ENCODE measurements at places on chromosomes 7 and 10. TPM values are rescaled to one million over a fixed set of nuclear protein-coding genes. Genes with fewer than 3 reads are reported as not detected.
A peak's percentile ranks its signal among the peaks of the same experiment; 100 is the strongest.

DNA sequence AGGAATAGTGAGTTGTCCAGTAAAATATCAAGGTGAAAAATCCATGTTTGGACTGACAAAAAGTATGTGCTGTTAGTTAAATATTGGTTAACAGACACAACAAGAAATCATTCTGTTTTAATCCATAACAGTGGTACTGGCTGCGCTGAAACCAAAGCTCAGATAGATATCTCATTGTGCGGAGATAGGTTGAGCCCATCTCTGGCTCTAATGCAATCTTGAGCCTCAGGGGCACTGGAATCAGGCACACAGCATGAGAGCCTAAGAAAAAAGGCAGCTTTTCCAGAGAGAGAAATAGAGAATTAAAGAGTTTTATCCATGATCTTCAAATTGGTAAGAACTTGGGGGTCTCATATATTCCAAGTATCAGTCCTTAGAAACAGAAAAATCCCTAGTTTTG is 373.7 kb downstream of the HPSE2 start:
- H3K4me1 ChIP-seq: no peaks in the 10 kb centered on the region
- no peaks in the 10 kb centered on the region for H3K36me3 ChIP-seq
- DNase-seq: no peak
- H3K27ac ChIP-seq: no peak overlapping the region
- no peak overlapping the region for H3K4me3 ChIP-seq

CCDC3 gene
- 0.08 TPM for total RNA-seq

DPYSL4 gene
- total RNA-seq: 0.16 TPM

- H3K27ac ChIP-seq: no peak overlapping the region
- no peak for DNase-seq
- no peaks in the 10 kb centered on the region for H3K36me3 ChIP-seq
Observed at GRCh38 chr7:542713-543500, 23.3 kb upstream of the PDGFA start.

ETV1 gene
- 0.28 TPM for total RNA-seq

SLC13A1 gene
- 0.10 TPM for total RNA-seq

DNA sequence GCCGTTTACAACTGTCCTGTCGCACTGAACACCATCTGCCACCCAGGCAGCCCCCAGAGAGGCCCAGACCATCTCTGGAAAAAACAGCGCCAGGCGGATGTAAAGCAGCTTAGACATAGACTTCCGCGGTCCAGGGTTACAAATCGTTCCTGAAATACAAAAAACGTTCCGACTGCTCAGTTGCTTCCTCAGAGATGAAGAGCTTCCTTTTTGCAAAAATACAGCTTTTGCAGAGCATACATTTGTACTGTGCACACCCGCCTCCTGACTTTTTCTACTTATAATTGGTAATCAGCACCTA is 11.4 kb downstream of the DAGLB start:
- H3K27ac ChIP-seq: peak overlapping the region; percentile 63
- DNase-seq: no peak
- peak overlapping the region; percentile 38 for H3K4me3 ChIP-seq
- H3K4me1 ChIP-seq: peaks cover 15% of the 10 kb centered on the region
- H3K36me3 ChIP-seq: peaks cover 2% of the 10 kb centered on the region
- no peaks in the 10 kb centered on the region for H3K27me3 ChIP-seq

DNA sequence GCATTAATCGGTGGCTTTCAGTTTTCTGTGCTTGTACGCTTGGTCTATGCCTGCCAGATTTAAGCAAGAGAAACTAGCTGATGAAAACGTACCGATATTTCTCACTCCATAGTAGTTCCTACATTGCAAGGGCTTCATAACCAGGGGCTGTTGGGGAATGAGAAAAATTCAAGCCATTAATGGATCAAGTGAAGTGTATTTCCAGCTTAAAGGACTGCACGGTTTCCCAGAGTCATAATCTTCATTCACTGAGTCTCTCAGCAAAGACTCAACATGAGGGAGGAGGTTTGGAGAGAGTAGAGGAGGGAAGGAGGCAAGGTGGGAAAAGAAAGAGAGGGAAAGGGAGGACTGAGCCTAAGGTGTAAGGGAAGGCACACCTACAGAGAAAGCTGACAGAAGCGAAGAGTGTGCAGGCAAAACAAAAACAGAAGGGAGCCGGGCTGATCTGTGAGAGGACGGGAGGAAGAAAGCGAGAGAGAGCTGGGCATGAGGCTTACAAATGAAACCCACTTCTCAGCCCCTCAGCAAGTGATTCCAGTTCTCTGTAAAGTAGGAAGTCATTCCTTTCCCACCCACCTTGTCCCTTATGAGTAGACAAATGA is 625 bp downstream of the GIMAP2 start:
- no peaks in the 10 kb centered on the region for H3K27me3 ChIP-seq
- H3K36me3 ChIP-seq: peaks cover 25% of the 10 kb centered on the region
- H3K4me3 ChIP-seq: peak overlapping the region; percentile 89
- H3K4me1 ChIP-seq: peaks cover 7% of the 10 kb centered on the region
- H3K27ac ChIP-seq: peak overlapping the region; percentile 91
- no peak for DNase-seq

CPA1 gene
- total RNA-seq: 8.0 TPM

GRCh38 chr10:84428711-84429110 is 100.3 kb downstream of the CCSER2 start:
- DNase-seq: no peak

- H3K4me3 ChIP-seq: no peak overlapping the region
- H3K4me1 ChIP-seq: peaks cover 8% of the 10 kb centered on the region
- no peak overlapping the region for H3K27ac ChIP-seq
Observed at GRCh38 chr10:110040767-110041478, 33.1 kb downstream of the ADD3 start.

GRCh38 chr10:130545122-130545521 is 408.9 kb downstream of the GLRX3 start:
- DNase-seq: no peak
- H3K4me1 ChIP-seq: no peaks in the 10 kb centered on the region
- H3K27me3 ChIP-seq: no peaks in the 10 kb centered on the region
- H3K4me3 ChIP-seq: no peak overlapping the region

AOAH gene
- total RNA-seq: 1.6 TPM

DNA sequence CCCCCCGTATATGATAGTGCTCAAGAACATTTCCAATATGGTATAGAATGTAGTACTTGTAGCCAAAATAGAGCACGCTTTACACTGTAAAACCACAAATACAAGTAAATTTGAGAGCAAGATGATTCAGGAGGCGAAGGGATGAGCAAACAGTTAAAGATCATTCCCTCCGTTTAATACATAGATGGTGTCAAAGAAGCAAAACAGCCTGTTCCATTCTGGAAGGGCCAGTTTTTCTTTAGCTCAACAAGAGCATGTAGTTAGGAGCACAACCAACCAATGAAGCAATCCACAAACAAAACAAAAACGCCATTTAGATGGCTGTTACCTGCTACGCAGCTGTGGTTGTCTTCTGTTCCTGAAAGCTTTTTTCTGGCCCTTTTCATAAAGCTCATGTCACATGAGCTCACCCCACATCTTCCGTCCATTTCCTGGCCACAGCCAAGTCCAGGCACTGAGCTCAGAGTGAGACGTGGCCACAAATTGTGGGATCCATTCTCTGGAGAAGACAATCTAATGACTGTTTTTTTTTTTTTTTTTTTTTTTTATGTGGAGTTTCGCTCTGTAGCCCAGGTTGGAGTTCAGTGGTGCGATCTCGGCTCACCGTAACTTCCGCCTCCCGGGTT is 185.6 kb downstream of the FANK1 start:
- no peak overlapping the region for H3K4me3 ChIP-seq
- no peaks in the 10 kb centered on the region for H3K36me3 ChIP-seq
- H3K27ac ChIP-seq: no peak overlapping the region
- H3K27me3 ChIP-seq: no peaks in the 10 kb centered on the region

GRCh38 chr7:90492250-90492649 is 22.8 kb downstream of the PTTG1IP2 start:
- no peaks in the 10 kb centered on the region for H3K4me1 ChIP-seq
- H3K27ac ChIP-seq: no peak overlapping the region
- no peak overlapping the region for H3K4me3 ChIP-seq
- DNase-seq: no peak
- no peaks in the 10 kb centered on the region for H3K36me3 ChIP-seq

EGFR gene
- total RNA-seq: 0.16 TPM

DNA sequence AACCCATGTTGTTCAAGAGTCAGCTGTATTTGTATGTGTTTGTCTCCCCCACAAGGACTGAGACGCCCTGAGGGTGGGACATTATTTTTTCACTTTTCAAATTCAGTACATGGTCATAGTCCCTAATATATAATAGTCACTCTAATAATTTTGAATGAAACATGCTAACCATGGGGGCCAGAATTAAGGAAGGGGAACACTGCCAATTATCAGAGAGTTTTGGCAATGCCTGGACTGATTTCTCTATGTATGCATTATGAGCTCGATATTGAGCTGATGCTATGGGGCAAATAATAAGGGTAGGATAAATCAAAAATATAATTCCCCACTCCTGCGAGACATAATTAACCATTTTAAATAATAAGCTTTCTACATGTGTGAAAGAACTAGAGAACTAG is 87.4 kb downstream of the CPED1 start:
- H3K36me3 ChIP-seq: no peaks in the 10 kb centered on the region
- H3K4me1 ChIP-seq: no peaks in the 10 kb centered on the region
- no peak overlapping the region for H3K4me3 ChIP-seq
- no peak for DNase-seq
- no peak overlapping the region for H3K27ac ChIP-seq
- no peaks in the 10 kb centered on the region for H3K27me3 ChIP-seq

- no peak overlapping the region for H3K27ac ChIP-seq
- H3K27me3 ChIP-seq: no peaks in the 10 kb centered on the region
- no peaks in the 10 kb centered on the region for H3K4me1 ChIP-seq
- DNase-seq: no peak
- no peaks in the 10 kb centered on the region for H3K36me3 ChIP-seq
Observed at GRCh38 chr7:44555350-44555749, 14.2 kb upstream of the NPC1L1 start.

- H3K27me3 ChIP-seq: no peaks in the 10 kb centered on the region
- H3K36me3 ChIP-seq: no peaks in the 10 kb centered on the region
- no peaks in the 10 kb centered on the region for H3K4me1 ChIP-seq
- H3K4me3 ChIP-seq: no peak overlapping the region
Observed at GRCh38 chr7:14626076-14626475, 276.5 kb downstream of the DGKB start.

DNA sequence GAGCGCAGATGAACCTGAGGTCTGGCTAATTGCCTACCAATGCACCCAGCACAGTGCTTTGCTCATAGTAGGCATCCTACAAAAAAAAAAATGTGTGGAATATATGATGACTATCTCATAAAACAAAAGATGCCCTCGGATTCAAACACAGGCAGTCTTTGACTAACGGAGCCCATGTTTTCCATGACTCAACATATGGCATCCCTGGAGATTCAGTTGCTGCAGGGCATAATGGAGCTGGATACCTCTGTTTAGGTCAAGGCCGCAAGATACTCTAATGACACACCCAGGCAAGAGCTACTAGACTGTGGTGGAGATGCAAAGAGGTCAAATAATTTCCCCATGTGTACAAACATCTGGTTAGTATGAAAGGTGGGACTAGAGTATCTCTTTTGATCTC is 16.3 kb downstream of the CUBN start:
- no peak overlapping the region for H3K4me3 ChIP-seq
- no peaks in the 10 kb centered on the region for H3K36me3 ChIP-seq
- no peaks in the 10 kb centered on the region for H3K4me1 ChIP-seq
- DNase-seq: no peak

DNA sequence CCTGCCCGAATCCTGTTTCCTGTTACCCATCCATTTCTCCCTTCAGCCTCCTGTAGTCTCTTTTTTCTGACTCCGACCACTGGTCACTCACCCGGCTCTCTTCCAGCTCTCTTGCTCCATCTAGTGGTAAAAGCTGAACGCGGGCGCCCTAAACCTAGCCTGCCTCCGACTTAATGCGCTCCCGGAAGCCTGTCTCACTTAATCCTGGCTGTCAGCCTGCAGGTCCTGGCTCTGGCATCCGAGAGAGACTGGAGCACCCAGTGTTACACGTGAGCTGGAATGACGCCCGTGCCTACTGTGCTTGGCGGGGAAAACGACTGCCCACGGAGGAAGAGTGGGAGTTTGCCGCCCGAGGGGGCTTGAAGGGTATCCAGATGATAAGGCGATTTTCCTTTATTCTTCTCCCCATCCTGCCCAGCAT is 10.3 kb downstream of the SUMF2 start:
- peaks cover 1% of the 10 kb centered on the region for H3K36me3 ChIP-seq
- H3K4me3 ChIP-seq: no peak overlapping the region
- no peak overlapping the region for H3K27ac ChIP-seq
- DNase-seq: no peak
- H3K4me1 ChIP-seq: no peaks in the 10 kb centered on the region
- H3K27me3 ChIP-seq: no peaks in the 10 kb centered on the region

DNAJB12 gene
- 27.7 TPM for total RNA-seq

DNA sequence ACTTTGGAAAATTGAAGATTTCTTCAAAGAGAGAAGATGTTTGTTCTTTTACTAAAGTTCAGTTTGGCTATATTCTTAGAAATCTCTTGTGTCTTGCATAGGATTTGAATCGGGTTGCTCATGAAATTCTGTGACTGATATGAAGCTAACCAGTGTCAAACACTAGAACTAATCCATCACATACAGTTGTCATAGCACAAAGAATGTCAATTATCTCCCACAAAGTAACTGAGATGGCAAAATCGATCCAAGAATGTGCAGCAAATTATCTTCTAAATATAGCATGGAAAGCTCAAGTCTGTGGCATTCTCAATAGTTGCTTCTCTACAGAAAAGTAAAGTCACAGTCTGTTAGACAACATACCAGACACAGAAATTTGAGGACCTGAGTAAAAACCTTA is 768.1 kb upstream of the LRRN3 start:
- no peak overlapping the region for H3K4me3 ChIP-seq
- no peaks in the 10 kb centered on the region for H3K27me3 ChIP-seq
- H3K4me1 ChIP-seq: no peaks in the 10 kb centered on the region
- DNase-seq: no peak
- no peaks in the 10 kb centered on the region for H3K36me3 ChIP-seq
- no peak overlapping the region for H3K27ac ChIP-seq

PDZD7 gene
- not detected for total RNA-seq

GRCh38 chr10:36766415-36766810 is 359.0 kb upstream of the ANKRD30A start:
- H3K4me1 ChIP-seq: no peaks in the 10 kb centered on the region
- H3K27me3 ChIP-seq: no peaks in the 10 kb centered on the region
- no peak overlapping the region for H3K4me3 ChIP-seq
- H3K36me3 ChIP-seq: no peaks in the 10 kb centered on the region

GRCh38 chr10:70130878-70131559 is 1.6 kb downstream of the AIFM2 start:
- H3K4me1 ChIP-seq: peaks cover 18% of the 10 kb centered on the region
- H3K4me3 ChIP-seq: peak overlapping the region; percentile 83
- no peak overlapping the region for H3K27ac ChIP-seq
- DNase-seq: no peak

DNA sequence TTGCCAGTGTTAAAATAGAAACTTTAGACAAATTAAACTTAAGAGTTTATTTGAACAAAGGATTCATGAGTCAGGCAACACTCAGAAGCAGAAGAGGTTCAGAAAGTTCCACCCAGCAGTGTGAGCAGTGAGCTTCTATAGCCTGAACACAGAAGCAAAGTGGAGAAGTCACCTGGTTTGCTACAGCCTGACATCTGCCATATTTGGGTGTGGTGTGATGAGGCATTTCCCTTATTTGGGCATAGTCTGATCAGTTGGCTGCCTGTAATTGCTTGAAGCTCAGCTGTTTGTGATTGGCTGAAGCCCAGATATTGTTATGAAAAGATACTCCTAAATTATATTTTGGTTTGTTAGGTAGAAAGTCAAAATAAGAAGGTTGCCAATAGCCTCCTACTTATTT is 39.1 kb downstream of the VWC2 start:
- no peaks in the 10 kb centered on the region for H3K4me1 ChIP-seq
- H3K27me3 ChIP-seq: no peaks in the 10 kb centered on the region
- H3K4me3 ChIP-seq: no peak overlapping the region
- H3K27ac ChIP-seq: no peak overlapping the region

Data from GM12878 (cell line).